Hematopoietic multipotent progenitor cell treated with erythropoietin and hydrocortisone succinate and interleukin-3 and kit ligand, for 6 days (in vitro differentiated cells): ENCODE measurements at places on chromosomes 4 and X.

GRCh38 chr4:18297684-18298083 is 276.1 kb upstream of the LCORL start:
- DNase-seq, result no peak

- no peak for DNase-seq
These were observed 74.7 kb upstream of the GPM6B start for GRCh38 chrX:13891377-13892140.

- DNase-seq, result no peak
These were observed 192.3 kb downstream of the TLL1 start for GRCh38 chr4:166065324-166065723.

GRCh38 chrX:130631011-130631410 is 229.2 kb downstream of the RBMX2 start:
- DNase-seq, result no peak

DNA sequence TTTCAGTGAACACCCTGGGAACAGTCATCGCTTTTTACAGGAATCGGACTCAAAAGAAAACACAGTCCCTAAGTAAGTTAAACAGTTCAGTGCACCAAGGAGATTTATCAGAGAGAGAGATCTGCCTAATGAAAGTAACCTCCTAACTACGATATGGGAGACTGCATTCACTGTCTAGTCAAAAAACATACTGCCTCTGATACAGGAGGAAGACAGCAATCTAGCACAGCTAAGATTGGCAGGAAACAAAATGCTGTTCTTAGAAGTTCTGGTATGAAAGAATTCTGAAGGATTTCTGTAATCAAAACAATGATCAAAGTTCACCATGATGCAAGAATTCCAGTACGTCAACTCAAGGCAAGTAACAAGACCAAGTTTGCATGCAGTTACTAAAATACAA is 92.8 kb downstream of the MAML3 start:
- no peak for DNase-seq
